Activated T-helper 1 cell treated with anti-CD3 and anti-CD28 coated beads, Interleukin-2, amount 50 U/mL, for 16 hours (primary cell): ENCODE measurements at places on chromosomes 1 and 21.

DNA sequence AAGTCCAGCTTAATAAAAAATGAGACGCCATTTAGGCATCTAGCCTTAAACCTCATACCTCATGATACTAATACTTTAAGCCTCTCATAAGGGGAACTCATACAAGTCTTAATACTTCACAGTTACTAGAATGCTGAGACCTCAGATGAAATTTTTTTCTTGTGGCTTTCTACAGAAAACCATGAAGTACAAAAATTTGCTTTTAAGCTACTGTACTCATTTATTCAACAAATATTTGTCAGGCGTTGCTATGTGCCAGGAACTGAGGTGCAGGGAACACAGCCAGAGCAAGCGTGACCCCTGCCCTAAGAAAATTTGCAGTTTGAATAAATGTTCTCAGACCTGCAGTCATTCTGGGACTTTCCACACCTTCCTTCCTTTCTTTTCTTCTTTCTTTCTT lies 150.6 kb downstream of the MRPL39 start:
- DNase-seq: no peak

GRCh38 chr1:21325231-21325718 lies 35.0 kb upstream of the ECE1 start:
- no peak for DNase-seq

DNA sequence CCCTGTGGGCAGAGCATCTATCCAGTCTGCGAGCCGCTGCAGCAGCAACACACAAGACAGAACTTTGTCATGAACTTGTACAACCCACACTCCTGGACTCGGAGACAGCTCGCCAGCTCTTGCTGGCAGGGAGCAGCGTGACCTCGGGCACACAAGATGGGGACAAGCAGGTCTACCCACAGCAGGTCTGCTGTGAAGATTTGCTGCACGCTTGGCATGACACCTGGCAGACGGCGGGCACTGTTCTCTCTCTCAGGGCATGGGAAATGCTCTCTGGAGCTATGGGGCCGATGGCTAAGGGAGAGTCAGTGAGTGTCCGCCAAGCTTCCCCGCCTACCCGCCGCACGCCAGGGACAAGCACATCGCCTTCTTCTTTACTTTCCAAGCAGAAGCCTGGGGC lies 90.0 kb downstream of the STUM start:
- DNase-seq: no peak

DNA sequence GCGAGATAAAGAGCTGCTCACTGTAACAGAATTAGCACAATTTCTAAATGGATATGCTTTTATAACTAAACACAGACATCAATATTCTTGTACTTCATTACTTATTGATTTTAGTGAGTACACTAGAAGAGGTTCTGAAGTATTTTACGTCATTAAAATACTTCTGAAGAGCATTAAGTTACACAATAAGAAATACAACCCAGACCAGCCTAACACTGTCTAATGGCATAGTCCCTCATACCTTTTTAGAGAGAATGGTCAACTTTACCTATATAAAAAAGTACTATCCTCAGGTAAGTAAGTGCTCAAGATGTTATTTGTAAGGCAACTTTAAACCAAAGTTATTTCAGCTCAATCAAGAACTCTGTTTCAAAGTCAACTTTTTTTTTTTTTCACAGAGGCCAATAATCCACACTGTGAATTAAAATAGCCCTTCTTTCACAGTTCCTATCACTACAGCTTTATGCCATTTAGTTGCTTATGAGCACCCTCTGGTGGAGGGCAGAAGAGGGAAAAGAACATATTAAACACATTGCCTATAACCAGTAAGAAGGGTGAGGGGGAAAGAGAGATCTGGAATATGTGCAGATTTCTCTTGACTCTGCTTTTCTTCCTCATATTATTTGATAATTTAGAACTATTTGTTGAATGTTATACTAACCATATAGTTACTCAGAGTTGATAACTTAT lies 182.1 kb upstream of the DMRTA2 start:
- no peak for DNase-seq

DNA sequence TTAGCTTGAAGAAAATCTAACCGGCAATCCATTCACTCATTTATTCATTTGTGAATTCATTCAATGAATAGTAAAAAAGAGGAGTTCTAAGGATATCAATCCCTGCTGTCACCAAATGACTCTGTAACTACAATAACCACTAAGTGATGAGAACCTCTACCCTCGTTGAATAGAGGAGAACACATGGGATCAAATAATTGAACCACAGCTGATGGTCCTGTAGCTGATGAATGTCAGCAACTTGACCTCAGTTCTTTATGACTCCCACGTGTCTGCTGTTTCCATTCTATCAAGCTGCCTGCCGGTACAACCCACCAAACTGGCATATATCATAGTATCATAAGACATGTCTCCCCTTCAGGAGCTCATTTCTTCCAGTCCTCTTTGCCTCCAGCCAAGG lies 150.3 kb downstream of the PTGER3 start:
- no peak for DNase-seq

- DNase-seq: peak; percentile 19
Observed at GRCh38 chr1:26696119-26696653, 371 bp downstream of the ARID1A start.

DNA sequence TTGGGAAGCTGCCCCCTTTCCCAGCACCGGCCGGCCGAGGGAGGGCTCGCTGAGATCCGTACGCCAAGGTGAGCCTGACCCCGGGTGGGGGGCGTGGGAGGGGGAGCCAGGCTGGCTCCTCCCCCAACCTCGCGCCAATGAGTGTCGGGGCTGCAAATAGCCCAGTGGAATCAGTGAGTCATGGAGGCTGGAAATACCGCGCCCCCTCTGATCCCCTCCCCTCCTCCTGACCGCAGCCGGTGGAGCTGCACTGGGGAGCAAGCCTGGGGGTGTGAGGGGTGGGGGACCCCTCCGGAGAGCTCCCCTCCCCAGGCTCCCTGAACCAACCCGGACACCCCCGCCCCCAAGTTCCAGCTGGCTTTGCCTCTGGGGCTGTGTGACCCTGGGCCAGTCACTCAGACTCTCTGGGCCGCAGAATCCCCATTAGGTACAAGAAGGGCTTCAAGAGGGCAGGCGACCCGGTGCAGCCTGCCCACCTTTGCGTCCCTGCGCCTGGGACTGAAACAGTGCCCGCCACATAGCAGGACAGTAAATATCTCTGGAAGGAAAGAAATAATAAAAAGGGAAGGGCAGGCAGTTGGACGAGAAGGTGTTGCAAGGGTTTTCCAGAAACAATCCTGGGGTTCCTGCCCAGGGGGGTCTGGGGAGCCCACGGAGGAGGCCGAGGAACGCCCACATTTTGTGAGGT lies 4.5 kb downstream of the HSPB7 start:
- DNase-seq: peak; percentile 22

DNA sequence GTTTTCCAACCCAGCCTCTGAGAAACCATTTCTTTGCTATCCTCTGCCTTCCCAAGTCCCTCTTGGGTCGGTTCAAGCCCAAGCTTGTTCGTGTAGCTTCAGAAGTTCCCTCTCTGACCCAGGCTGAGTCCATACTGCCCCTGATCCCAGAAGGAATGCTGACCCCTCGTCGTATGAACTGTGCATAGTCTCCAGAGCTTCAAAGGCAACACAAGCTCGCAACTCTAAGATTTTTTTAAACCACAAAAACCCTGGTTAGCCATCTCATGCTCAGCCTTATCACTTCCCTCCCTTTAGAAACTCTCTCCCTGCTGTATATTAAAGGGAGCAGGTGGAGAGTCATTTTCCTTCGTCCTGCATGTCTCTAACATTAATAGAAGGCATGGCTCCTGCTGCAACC lies 23.8 kb downstream of the EIF2D start:
- DNase-seq: no peak

DNA sequence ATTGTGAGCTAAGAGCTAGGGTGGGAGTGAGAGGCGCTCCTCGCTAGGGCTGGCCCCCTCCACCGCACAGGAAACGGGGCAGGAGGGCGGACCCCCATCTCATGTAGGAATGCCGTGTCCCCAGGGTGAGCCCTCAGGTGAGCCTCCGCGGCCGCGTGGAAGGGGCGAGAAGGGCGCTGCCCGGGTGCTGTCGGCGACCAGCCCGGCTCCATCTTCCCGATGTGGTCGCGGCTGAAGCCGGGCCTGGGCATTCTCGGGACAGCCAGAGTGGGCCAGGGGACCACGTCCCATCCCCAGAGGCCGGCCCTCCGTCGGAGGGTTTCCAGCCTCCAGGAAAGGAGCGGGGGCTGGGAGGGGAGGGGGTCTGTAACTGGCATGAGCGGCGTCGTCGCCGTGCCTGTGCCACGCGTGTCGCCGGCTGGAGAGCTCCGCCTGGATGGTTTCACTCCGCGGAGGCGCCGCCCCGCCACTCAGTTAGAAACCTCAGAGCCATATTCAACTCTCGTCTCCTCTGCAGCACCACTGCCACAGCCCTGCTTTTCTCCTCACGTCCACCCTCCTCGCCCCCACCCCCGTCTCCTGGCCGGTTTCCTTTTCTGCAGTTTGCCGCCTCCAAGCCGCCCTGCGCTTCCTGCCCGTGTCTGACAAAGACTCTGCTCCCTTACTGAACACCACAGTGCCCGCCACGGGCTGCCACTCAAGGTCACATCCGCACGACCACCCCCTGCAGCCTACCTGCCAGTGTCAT lies at the start of gene TMEM269:
TMEM269 (plus strand) TSS at position 46 of the 748 bp plus-strand sequence. CDS start 4,903 bp downstream, outside the sequence.
- DNase-seq: peak; percentile 26

GRCh38 chr21:17947531-17947930 lies 128.4 kb upstream of the C21orf91 start:
- no peak for DNase-seq

DNA sequence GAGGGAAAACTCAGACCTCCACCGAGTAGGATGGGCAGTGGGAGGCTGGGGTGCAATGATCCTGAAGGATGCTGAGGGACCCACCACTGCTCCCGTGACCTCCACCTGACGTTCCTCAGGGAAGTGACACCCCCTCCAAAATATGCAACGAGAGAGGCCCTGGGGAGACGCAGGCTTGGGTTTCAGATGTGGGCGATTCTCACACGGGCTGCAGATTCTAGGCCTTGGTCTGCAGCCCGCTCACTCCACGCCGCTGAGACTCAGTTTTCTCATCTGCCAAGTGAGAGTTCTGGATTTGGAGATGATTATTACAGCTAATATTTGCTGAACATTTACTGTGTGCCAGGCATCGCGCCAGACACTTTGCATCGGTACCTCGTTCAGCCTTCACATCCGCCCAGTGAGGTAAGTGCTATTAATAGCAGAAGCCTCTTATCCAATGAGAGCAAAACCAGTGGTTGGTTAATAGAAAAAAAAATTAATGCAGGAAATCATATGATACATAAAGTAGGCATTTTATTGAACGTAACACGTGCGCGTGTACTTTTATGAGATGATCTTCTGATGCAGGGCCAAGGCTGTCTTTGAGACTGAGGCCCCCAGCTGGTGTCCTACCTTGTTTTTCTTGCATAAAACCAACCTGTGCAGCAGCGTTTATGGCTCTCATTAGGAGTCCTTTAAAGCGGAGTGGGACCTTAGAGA lies 102.0 kb upstream of the RUNX3 start:
- peak; percentile 38 for DNase-seq

DNA sequence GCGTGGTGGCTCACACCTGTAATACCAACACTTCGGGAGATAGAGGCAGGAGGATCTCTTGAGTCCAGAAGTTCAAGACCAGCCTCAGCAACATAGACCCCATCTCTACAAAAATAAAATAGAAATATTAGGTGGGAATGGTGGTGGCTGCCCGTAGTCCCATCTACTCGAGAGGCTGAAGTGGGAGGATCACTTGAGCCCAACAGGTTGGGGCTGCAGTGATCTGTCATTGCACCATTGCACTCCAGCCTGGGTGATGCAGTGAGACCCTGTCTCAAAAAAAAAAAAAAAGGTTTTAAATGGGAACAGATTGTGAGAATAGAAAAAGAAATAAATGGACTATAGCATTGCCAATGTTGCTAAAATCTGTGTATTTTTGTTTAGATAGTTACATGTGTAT lies 11.2 kb downstream of the DHX9 start:
- no peak for DNase-seq

DNA sequence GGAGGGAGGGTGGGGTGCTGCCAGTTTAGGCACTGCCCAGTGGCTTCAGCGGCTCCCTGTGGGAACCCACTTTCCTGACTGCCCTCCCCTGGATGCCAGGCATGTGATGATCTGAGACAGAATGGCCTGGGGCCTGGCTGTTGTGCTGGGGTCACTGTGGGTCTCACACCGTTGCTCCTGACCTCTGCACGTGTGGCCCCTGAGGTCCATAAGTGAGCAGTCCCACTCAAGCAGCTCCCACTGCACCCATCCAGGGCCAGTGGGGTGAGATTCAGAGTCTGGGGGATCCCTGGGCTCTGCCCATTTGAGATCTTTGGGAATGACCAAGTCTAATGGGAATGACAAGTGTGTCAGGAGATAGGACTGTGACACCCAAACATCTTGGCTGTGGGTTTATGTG lies 18.0 kb downstream of the PODN start:
- no peak for DNase-seq

GRCh38 chr1:36088265-36088576 lies 471 bp upstream of the ADPRS start:
- DNase-seq: no peak

DNA sequence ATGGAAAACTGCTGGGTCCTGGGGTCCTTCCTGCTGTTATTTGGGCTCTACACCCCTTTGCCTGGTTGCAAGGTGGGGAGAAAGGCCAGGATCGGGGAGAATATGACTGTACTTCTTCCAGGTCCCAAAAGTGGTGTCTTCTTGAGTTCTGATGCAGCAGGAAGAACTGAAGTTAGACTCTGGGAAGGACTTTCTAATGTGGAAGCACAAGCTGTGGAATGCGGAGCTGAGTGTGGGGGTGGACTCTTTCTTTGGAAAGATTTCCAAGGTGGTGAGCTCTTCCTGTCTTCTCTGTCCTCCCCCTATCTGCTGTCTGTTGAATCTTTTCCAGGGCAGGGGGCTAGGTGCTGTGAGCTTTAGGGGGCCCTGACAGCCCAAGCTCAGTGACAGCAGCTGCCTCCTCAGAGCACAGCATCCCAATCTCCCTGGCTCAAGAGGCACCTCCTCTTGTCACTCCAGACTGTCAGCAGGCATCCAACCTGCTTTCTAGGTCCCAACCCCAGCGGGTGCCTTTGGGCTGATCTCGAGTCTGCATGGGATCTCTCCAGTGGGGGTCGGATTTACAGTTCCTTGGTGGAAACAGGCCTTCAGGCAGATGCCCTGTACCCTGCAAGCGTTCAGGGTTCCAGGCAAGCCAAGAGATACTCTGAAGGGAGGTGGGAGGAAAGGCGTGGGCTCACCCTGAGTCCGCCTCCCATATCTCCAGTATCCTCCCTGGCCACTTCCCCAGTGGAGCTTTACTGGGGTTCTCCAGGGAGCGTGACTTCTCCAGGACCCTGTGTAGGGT lies 23.2 kb downstream of the ADORA1 start:
- no peak for DNase-seq
